T-helper 1 cell (primary cell): ENCODE measurements at places on chromosomes 13 and 19.

DNA sequence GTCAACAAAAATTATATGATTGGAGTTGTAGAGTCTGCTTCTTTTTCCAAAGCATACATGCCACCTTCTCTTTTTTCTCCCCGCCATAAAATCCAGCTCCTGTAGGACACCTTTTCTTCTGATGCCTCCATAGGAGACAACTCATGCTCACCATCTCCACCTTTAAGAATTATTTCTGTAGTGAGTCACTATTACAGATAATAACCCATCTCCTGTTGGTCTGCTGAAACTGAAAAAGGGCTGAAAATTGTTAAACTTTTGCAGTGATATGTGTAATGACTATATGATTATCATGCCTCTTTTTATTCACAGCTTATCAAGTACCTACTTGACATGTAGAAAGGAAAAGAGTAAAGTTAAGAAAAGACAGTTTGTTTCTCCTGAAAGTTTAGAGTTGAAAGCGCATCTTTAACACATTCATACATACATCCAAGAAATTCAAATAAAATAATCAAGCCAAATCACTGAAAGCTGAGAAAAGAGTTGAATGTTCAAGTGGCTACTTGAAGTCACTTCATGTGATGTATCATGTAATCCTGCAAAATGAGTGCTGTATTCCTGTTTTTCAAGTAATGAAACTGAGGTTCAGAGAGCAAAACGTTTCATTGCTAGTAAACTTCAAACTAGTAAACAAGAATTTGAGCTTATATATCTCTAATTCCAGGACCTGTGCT, 35.5 kb upstream of the LPAR6 start:
- no peak for DNase-seq

- no peak for DNase-seq
These were observed 1.9 kb upstream of the CACNG8 start for GRCh38 chr19:53960886-53961285.

GRCh38 chr19:46915386-46915785, 54.6 kb downstream of the ARHGAP35 start:
- DNase-seq = no peak

- no peak for DNase-seq
These were observed 23.5 kb upstream of the ISYNA1 start for GRCh38 chr19:18461471-18461870.

GRCh38 chr13:21889651-21890050, 218.8 kb downstream of the FGF9 start:
- no peak for DNase-seq
